ENCODE measurements at places on chromosomes 16 and 17.

DNA sequence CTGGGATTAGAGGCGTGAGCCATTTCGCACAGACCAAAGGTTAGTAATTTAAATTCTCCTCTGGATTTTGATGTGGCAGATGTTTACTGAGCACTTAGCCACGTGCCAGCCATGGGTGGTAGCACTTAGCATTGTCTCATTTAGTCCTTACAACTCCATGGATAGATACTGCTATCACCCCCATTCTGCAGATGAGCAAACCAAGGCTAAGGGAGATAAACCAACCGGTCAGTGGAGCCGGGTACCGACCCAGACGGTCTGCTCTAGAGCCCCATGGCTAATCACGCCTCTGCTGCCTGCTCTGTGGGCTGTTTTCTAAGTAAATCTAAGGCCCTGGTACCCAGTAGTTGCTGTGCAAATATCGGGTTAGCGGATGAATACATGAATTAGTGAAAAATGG, 12.6 kb upstream of the ADGRG1 start:
- no peak for DNase-seq

GRCh38 chr16:86569701-86570447, 3.2 kb downstream of the FOXC2 start:
- no peak for DNase-seq

DNA sequence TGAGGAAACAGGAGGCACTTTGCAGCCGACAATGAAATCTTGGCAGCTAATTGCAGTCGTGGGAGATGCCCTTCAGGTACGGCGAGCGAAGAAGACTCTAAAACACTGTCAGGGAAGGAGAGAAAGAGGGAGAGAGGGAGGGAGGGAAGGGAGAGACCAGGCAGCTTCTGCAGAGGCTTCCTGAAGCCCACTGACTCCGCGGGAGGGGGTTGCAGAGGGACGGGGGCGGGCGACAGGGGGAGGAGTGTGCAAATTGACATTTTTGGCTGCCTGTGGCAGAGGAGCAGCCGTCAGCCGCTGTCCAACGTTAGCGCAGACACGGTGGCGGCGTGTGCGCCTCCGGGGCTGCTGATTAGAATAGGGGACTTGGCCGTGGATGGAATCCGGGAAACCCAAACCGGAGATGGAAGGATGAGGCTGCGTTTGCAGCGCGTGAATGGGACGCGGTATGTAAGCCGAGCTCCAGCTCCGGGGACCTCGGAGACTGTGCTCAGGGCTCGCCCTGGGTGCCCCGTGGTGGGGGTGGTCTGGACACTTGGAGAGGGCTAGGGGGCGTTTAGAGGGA, 849.1 kb upstream of the RBFOX1 start:
- peak; percentile 66 for DNase-seq

DNA sequence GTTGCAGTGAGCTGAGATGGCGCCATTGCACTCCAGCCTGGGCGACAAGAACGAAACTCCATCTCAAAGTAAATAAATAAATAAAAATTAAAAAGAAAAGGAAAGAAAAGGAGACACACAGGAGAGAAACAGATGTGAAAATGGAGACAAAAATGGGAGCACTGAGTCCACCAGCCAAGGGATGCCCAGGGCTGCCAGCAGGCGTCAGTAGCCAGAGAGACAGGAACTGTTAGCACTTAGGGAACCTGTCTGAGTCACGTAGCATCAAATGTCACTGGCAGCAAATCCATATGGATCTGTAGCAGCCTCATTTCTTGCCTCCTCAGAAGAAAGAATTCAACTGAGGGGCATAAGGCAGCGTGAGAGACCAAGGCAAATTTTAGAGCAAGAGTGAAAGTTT, 79.7 kb downstream of the CYLD start:
- DNase-seq, result no peak

GRCh38 chr17:63631626-63632025, 9.4 kb downstream of the MAP3K3 start:
- no peak for DNase-seq

DNA sequence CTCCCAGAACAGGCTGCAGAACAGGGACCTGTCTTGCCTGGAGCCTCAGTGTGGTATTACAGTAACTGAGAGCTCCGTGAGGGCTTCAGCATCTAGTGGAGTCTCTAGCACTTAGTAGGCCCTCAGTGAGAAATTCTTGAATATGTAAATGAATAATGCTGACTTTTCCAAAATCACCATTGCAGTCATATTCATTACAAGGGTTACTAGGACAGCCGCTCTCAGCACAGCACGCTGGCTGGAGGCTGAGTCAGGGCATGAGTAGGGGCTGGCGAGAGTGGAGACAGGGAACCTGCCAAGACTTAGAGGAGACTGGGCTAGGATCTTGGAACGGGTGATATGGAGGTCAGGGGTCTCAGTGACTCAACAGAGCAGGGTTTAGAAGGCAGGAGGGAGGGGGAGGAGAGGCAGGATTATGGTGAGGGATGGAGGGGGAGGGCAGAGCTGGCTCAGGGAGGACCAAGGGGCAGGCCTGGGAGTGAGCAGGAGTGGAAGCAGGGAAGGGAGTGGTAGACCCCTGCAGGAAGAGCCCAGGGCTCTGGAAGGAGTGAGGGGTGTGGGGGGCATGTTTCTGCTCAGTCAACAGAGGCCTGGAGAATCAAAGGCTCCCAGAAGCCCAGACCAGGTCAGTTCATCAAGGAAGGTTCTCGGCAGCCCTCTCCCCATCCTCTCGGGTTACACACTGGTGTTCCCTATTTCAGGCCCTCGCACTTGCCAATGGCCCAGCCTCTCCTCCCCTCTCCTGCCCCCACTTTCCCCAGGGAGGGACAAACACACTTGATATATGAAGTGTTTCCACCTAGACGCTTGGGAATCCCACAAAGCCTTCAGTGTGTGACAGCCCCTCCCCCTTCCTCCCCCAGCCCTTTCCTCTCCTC, 42.3 kb downstream of the FZD2 start:
- peak; percentile 41 for DNase-seq

- DNase-seq, result no peak
These were observed 7.4 kb upstream of the ARMC7 start for GRCh38 chr17:75102385-75102821.

DNA sequence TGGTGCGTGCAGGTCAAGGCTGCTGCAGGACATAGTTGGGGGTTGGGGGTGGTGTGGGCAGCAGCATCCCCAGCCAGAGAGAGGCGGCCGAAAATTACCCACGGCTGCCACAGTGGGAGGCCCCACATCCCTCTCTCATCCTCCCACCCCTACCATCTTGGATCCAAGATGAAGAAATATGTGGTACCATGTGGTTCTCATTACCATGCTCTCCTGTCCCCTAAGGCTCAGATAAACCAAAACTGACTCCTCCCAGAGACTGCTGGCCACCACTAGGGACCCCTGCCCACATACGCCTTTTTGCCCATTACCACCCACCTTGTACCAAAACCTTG, 120.4 kb downstream of the HIC1 start:
- DNase-seq, result no peak

DNA sequence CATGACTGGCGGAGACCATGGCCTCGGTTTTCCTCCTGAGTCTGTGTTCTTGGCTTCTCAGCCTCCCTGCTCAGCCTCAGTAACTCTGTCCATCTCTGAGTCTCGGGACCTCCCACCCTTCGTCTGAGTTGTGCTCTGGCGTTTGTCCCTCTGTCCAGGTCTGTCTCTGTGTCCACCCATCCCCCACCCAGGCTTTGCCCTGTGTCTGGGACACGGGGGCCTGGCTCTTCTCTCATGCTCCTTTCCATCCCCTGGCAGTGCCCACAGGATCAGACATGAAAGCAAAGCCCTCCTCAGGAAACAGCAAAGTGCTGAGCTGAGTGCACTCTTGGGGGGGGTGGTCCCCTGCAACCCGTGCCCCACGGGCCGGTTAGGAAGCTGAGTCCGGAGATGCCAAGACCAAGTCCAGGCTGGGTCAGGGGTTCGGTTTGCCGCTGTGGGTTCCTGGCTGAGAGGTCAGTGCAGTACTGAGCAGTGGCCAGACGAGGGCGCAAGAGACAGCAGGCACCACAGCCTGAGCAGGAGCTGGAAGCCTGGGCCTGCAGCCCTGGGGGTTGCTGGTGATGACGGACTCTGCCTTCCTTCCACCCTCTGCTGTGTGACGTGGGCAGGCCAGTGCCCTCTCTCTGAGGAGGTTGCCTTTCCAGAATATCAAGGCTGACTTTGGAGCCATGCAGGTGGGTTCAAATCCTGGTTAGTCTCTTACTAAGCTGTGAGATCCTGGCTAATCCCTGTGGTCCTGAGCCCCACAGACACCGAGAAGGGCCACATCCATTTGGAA, 2.5 kb downstream of the P2RX1 start:
- peak; percentile 93 for DNase-seq

GRCh38 chr16:70715055-70715858, 29.4 kb upstream of the MTSS2 start:
- peak; percentile 61 for DNase-seq

- DNase-seq, result no peak
These were observed 31.5 kb downstream of the SLC7A5 start for GRCh38 chr16:87837627-87838289.

DNA sequence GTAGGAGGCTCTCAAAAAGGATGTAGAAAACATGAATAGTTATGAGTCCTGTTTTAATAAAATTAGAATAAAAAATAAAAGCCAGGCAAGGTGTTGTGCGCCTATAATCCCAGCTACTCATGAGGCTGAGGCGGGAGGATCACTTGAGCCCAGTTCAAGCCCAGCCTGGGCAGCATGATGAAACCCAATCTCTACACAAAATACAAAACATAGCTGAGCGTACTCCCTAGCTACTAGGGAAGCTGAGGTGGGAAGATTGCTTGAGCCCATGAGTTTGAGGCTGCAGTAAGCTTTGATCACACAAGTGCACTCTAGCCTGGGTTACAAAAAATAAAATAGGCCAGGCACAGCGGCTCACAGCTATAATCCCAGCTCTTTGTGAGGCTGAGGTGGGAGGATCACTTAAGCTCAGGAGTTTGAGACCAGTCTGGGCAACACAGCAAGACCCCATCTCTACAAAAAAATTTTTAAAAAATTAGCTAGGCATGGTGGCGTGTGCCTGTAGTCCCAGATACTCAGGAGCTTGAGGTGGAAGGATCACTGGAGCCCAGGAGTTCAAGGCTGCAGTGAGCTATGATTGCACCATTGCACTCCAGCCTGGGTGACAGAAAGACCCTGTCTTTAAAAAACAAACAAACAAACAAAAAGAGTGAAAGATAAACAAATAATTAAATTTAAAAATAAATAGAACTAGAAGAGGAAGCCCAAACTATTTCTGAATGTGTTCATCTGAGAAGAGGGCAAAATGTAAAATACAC, 17.2 kb upstream of the PRM1 start:
- no peak for DNase-seq

GRCh38 chr16:2840914-2841313, 10.8 kb downstream of the ZG16B start:
- no peak for DNase-seq

GRCh38 chr16:86042996-86043725, 144.2 kb downstream of the IRF8 start:
- no peak for DNase-seq

DNA sequence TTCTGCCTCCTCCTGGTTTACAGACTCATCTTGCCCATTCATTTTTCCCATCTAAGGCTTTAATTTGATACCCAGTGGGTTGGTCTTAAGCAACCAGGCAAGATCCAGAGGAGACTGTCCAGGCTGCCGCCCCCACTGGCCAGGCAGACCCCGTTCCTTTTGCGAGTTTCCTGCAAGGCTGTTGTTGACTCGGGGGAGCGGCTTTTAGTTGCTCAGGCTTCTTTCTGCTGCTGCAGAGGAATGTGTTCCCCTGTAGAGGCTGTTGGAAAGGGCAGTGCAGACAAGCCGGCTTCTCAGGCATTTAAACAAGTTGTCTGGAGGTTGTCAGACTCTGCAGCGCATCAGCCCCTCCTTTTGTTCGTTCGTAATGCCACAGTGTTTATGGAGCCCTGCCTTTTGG, 231.2 kb downstream of the PRKCA start:
- peak; percentile 54 for DNase-seq

GRCh38 chr16:81204798-81205680, 33.5 kb upstream of the BCO1 start:
- DNase-seq, result peak; percentile 52

GRCh38 chr17:66397486-66397885, 95.1 kb downstream of the PRKCA start:
- DNase-seq, result no peak

GRCh38 chr16:7381671-7382070, 49.0 kb downstream of the RBFOX1 start:
- no peak for DNase-seq

DNA sequence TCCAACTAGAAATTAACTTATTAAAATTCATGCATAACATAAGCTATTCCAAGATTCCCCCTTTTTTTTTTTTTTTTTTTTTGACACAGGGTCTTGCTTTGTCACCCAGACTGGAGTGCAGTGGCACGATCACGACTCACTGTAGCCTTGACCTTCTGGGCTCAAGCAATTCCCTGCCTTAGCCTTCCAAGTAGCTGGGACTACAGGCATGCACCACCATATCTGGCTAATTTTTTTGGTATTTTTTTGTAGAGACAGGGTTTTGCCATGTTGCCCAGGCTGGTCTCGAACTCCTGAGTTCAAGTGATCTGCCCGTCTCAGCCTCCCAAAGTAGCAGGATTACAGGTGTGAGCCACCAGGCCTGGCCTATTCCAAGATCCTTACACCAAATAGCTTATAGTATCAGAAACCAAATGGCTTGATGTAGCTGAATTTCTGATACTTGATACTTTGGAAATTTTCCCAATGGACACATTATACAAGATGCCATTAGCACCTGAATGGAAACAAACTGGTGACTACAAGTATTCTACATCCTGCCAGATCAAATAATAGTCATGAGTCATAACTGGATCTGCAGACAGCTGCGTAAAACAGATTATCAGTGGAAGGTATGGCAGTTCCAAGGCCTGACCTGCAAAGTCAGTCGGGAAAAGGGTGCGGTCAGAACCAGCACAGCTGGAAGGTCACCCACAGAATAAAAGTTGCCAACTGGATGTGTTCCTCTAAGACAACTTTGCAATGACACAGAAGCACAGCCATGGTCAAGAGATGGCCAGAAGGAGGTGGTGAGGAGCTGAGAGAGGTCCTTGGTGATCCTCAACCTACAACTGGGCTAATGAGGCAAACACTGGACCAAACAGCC, 14.5 kb downstream of the TUBG1 start:
- no peak for DNase-seq

DNA sequence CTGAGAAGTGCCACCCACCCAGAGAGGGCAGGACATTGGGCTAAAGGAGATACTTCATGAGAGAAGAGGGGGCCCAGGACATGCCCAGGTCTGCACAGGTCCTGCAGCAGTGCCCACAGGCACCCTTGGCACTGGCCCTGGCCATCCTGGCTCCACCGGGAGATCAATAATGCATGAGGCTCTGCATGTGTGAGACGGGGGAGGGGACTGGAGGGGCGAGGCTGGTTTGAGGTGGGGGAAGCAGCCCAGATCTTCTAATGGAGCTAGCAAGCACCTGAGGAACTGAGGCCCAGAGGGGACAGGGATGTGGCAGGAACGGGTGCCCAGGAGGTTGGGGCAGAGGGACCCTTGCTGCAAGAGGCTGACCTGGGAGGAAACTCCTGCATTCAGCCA, 567 bp downstream of the OSBPL7 start:
- DNase-seq, result no peak

Data from iPS-NIHi11 (cell line).